ENCODE measurements at places on chromosomes 11 and 22.

DNA sequence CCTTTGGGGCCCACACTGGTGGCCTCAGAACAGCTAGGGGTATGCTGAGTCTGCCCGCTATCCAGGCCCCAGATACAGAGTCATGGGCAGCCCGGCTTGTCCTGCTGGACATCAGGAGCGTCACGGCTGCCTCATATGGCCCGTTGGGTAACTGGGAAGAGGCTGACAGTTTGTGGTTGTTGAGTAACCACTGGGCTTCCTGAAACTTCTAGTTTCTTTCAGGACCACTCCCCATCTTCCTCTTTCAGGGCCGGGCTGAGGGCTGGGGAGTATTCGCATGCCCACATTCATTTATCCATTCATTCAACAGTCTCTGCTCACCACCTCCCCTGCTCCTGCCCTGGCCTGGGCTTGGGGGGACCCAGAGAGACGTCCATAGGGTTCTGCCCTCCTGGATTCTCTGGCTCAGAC is 13.4 kb upstream of the P2RY2 start:
- no peak for DNase-seq

GRCh38 chr22:27911330-27911729 is 7.7 kb downstream of the PITPNB start:
- no peak for DNase-seq

DNA sequence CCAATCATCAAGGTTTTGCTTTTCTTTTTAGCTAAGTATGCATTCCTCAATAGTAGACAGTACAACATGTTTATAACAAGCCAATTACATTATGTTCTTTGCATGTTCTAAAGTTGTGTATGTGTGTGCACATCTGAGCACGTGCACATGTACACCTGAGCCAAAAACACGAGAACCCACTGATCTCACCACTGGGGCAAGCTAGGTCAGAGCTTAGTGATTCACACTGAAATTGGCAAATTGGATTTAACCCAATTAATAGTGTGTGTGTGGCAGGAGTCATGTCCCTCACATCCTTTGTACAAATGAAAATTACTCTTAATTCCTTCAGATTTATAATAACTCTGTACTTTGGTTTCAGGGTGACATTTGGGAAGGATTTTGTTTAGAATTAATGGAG is 145.7 kb upstream of the TEAD1 start:
- no peak for DNase-seq

GRCh38 chr11:7417328-7417727 is 68.0 kb upstream of the OLFML1 start:
- DNase-seq, result no peak

- DNase-seq, result no peak
Measured at GRCh38 chr11:70696076-70696475, 297.7 kb downstream of the CTTN start.

GRCh38 chr22:37634417-37634924 is 5.0 kb upstream of the SH3BP1 start:
- DNase-seq, result no peak

DNA sequence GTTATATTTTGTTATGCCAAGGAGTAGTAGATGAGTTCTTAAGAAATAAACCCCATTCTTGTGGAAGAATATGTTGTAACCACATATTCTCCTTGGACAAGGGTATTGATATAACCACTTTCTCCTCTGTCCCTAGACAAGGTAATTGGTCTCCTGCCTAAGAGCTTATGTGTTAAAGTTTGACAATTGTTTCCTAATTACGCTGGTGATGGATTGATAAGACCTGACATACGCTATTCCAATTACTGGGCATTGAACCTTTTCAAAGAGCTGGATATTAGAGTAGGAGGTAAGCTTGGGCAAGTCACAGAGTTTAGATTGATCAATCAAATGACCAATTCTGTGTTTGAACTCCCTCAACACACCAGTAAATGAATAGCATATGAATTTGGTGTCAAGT is 88.9 kb downstream of the RAB38 start:
- DNase-seq, result no peak

DNA sequence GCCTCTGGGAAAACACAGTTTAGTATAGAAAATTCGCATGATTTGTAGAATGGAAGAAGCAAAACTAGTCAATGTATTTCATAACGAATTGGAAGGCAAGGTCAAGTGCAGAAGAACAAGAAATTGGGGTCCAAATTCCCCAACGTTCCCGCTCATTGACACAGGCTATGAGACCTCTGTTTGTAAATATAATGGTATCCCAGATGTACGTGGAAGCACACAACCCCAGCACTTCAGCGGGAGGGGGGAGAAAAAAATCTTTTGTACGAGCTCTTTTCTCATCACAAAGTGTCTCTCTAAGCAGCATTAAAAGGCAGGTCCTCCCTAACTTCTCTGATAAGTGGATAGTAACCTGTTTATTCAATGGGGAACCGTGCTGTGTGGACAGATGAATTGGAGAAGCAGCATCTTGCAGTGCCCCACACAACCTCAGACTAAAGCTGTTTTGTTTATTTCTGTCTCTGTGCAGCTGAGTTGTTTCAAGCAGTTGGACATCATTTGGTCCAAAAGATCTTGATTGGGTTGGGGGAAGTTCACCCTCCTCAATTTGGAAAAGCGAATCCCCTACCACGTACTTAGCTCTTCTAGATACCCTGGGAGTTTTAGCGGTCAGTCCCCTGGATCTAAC is 1.1 kb upstream of the GAB2 start:
- no peak for DNase-seq

DNA sequence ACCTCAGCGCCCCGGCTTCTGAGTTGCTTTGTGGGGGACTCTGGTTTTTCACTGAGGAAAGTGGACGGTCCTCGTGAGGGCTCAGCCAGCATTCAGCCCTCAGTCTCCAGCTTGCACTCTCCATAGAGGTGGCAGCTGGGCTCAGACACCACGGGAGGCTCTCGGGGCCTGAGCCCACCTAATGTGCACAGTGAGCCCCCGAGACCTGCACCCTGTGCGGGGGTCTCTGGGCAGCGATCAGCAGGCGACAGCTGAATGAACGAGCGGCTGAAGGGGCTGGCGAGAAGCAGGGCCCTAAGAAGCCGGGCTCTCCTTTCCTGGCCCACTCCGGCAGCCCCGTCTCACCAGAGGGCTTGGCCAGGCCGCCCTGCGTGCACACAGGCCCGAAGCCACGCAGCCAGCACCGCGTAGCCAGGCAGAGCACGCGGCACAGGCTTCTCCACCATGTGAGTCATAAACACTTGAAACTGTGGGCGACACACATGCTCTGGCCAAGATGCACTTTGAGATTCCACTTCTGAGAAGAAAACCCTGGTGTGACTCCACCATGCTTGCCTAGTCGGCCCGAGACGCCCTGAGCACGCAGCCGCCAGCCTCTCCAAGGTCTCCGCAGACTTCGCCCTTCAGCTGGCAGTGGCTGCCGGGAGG is 28.0 kb downstream of the TOLLIP start:
- DNase-seq, result no peak

DNA sequence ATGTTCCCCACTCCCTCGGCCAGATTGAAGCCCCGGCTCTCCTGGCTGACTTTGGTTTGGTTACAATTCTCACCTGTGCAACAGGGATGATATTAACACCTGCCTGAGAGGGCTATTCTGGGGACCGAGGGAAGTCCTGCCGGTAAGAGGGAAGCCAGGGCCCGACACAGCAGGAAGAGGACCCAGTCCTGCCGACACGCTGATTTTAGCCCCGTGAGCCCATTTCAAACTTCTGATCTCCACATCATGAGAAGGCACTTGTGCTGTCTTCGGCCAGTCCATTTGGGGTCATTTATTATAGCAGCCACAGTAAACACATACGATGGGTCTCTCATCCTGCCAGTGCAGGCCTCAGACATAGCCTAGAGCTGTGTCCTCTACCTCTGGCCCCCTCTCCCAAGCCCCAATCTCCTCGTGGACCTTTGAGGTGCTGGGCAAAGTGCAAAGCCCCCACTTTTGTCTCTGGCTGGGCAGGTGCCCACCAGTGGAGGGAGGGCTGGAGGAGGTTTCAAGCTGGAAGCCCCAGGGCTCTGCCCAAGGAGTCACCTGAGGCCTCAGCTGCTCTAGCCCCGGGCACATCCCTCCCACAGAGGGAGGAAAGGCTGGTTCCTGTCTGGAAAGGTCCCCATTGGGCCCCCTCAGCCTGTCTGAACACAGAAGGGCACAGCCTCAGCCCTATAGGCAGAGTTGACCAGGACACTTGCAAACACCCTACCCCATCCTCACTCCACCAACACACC is 59.1 kb upstream of the FGF3 start:
- no peak for DNase-seq

GRCh38 chr22:19086417-19086816 is 35.8 kb downstream of the DGCR2 start:
- no peak for DNase-seq

DNA sequence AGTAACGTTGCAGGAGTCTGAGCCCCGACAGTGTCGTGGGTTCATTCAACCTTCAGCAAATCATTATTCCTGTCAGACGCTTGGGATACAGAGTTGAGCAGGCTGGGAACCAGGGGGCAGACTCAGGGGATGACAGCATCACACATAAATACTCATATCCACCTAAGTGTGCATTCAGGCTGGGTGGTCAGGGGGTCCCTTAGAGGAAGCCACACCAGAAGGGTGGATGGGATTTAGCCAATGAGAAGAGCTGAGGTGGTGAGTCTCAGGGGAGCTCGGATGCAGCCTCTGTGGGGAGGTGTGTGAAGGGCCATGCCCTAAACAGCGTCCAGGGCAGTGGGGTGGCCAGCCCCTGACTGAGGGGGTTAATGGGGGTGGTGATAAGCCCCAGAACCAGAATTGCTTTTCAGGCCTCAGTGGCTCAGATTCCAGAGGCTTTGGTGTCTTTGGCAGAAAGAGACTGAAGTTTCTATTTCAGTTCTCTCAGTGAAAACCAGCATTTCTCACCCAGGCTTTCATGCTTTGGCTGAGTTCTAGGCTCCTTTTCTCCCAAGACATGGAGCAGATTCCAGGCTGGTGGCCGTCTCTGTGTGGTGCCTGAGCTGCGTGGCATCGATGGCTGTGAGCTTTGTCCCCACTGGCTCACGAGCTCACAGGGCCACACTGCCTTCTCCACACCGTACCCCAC is 83.9 kb upstream of the CLDN5 start:
- DNase-seq, result no peak

GRCh38 chr11:62498031-62498430 is 48.6 kb downstream of the AHNAK start:
- no peak for DNase-seq

- no peak for DNase-seq
Measured at GRCh38 chr11:130726234-130727037, 189.8 kb downstream of the SNX19 start.

DNA sequence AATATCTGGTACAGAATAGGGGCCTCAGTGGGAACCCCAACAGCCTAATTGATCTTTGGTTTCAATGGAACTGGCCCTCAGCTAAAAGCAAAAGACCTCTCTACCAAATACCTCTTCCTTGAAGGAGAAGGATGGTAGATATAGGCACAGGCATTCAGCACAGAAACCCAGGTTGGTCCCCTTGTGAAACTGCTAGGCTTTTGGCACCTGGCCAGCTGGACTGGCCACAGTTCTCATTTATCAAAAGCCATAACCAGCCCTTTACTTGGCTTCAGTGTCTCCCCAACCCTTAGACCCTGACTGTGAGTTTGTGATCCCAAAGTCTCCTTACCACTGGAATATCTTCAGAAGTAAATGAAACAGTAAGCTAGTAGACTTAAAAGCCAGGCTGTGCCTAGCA is 152.9 kb downstream of the TENM4 start:
- no peak for DNase-seq

- no peak for DNase-seq
Measured at GRCh38 chr11:128522943-128523518, 64.3 kb downstream of the ETS1 start.

GRCh38 chr11:67054346-67054835 is 2.3 kb upstream of the RHOD start:
- peak; percentile 60 for DNase-seq

DNA sequence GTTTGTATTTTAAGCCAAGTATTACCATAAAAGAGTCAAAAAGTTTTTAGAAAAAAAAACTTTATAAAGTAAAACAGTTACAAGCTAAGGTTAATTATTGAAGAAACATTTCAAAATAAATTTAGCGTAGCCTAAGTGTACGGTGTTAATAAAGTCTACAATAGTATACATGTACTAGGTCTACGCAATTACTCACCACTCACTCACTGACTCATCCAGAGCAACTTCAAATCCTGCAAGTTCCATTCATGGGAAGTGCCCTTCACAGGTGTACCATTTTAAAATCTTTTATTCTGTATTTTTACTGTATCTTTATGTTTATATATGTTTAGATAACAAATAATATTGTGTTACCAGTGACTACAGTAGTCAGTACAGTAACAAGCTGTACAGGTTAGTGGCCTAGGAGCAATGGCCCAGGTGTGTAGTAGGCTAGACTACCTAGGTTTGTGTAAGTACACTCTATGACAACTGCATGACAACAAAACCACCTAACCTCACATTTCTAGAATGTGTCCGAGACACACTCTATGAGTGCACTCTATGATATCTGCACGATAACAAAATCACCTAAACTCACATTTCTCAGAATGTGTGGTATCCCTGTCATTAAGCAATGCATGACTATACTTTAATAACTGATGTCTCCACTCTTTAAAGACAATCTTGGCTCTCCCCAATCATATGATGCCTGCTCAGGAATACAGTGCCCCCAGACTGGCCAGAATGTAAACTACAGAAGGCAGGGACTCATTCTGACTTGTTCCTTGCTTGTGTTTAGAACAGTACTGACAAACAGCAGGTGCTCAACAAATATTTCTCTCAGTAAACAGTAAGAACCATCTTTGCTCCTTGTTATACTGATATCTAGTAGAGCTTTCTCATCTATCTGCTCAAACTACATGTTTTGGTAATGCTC is 21.2 kb downstream of the KMT5B start:
- no peak for DNase-seq

DNA sequence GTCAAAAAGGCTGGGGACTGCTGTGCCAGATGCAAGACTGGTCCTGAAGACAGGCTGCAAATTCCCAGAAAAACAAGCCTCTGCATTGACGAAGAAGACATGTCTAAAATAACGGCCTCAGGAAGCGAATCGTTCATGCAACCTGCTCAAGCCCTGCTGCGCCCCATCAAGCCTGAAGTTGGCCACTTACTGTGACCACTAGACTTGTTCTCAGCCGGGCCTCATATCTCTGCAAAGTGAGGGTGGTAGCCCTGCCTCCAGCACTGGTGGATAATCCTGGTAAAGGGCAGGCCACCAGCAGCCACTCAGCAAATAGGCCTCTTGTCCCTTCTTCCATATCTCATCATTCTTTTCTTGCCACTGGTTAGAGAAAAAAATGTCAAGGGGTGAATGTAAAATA is 11.8 kb downstream of the LTO1 start:
- DNase-seq, result no peak

Measured in stromal cell of bone marrow (primary cell).